CD8-positive, alpha-beta T cell (primary cell): ENCODE measurements at places on chromosomes 7 and 10.

DNA sequence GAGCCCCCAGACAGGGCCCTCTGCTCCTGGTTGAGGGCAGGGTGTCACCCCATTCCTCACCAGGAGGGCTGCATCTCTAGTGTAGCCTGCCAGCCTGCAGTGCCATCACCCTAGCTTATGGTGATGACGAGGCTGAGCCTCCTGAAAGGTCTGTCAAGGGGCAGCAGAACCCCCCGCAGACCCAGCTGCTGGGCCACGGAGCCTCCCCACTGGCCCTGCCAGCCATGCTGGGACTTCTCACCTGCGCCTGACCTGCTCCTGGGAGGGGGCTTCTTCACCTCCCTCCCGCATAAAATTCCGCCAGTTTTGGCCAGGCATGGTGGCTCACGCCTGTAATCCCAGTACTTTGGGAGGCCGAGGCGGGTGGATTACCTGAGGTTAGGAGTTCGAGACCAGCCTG lies 40.4 kb upstream of the RASGEF1A start:
- no peak for DNase-seq

GRCh38 chr7:148664324-148664723 lies 34.4 kb upstream of the CUL1 start:
- DNase-seq: no peak

- no peak for DNase-seq
These were observed 4.6 kb downstream of the LFNG start for GRCh38 chr7:2523941-2524807.

- no peak for DNase-seq
These were observed 21.8 kb upstream of the KIF5B start for GRCh38 chr10:32077896-32078485.

GRCh38 chr10:11317936-11318670 lies 293.3 kb downstream of the USP6NL start:
- no peak for DNase-seq

DNA sequence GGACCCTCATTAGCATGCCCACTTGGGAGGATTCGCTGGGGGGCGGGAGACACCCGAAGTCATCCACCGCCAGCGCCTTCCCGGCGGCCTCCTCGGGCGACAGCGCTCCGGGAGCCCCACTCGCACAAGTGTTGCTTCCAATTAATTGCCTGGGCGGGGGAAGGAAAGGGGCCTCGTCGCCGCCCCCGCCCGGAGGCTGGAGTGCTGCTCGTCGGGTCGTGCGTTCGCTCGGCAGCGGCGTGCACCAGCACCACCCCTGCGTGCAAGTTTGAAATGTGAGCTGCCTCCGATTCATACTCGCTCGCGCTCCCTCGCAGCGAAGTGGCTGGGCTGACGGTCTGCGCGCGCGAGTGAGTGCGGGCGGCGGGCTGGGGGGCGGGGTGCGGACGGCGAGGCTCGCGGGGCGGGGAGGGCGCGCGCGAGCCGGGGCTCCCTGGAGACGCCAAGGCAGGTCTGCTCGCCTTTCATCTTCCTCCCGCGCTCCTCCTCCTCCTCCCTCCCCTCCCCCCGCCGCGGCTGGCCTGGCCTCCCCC lies 104.6 kb upstream of the PPIF start:
- DNase-seq: peak; percentile 56

DNA sequence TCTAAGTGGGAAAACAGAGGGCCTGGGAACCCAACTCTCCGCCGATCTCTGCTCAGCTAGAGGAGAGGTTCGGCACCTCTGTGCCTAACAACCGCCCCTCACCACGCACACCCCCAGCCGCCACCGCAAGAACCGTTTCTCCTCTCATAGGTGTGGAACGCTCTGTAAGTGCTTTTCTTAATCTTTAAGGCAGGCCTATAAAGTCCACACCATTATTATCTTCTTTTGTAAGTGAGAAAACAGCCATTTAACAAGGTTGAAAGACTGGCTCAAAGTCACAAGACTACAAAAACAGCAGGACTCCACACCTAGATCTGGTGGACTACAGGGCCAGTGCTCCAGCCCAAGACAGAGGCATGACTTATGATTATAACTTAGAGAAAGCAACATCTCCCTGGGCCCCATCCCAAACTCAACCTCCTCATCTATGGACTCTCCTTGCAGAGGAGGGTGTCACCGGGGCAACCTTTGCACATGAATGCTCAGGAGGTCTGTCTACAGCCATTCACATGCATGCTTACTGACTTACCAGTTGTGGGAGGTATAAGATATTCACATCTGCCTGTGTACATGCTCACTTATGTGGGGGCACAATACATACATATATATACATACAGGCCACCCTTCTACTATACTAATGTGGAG lies 7.9 kb upstream of the NKX2-3 start:
- DNase-seq: no peak

DNA sequence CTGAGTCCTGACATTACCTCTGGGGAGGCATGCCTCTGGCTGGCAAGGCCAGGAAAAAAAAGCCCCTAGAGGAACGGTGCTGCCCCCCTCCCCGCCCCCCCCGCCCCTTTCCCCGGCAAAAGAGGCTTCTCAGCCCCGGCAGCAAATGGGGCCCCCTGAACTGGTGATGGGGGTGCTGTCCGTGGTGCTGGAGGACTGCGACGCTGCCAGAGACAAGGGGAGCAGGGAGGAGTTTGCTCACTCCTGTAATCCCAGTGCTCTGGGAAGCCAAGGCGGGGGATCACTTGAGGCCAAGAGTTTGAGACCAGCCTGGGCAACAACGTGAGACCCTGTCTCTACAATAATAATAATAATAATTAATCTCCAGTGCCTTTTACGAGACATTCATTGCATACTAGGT lies 23.7 kb downstream of the SRRM3 start:
- no peak for DNase-seq

DNA sequence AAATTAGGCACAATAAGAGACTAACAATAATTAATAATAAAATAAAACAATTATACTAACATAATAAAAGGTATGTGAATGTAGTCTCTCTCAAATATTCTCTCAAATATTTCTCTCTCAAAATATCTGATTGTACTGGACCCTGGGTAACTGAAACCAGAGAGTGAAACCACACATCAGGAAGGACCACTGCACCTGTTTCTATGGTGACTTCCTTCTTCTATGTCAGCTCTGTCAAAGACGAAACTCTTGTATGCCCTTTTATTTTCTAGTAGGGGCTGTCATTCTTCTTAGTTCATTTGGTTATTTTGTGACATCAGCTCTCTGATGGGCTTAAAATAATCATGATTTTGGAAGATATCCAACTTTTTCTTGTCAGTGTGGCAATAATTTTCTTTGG lies 428.0 kb upstream of the TPK1 start:
- no peak for DNase-seq

GRCh38 chr7:40073239-40073638 lies 61.2 kb downstream of the MPLKIP start:
- no peak for DNase-seq
